ENCODE measurements at places on chromosomes 5 and 9.

DNA sequence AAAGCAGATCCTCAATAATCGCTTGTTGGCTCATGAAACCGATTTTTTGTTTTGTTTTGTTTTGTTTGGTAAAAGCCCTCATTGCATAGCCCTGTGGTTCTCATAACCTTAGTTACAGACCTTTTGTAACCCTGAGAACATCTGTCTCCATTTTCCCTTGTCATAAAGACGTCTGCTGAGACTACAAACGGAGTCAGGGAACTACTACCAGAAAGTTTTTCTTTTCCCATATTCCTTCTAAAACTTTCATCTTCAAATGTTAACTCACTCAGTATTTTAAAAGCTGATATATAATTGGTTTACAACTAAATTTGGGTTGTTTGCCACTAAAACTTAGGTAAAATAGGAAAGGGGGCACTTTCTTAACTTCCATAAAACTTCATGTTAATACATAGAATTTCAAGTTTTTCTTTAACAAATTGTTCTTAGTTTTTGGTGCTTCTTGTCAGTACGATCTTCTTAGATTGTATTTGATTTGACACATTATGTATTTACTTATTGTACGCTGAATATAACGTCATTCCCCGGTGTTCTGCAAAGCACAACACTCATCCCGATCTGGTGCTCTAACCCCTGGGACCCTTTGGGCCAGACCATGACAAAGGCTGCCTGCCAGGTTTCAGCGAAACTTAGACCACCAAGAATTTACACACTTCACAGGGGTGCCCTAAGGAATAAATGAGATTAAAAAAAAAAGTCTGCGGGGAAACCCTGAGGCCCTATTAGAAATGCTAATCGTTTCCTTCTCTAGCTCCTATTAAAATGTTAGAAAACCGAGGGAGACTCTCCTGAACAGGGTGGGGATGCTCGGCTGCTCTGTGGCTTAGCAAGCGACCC lies 1.1 kb upstream of the ANP32B start:
- no peak for DNase-seq

DNA sequence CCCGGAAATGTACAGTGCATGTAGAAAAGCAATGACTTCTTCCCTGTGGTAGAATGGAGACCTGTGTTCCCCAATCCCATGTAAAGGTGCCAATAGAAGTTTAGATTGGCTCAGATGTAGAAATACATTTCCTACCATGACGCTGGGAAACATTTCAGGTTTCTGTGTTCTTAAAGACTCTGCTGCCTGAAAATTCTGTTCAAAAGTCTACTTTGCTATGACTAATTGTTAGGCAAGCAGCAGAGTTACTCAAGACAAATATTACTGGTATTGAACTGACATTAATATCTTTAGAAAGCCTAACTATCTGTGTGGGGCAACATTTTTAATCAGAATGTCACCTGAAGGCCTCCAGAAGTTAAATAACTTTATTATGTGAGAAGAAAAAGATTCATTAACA lies 75.5 kb upstream of the ELL2 start:
- no peak for DNase-seq

- DNase-seq = no peak
These were observed 563.9 kb upstream of the ADAMTS16 start for GRCh38 chr5:4576161-4576748.

DNA sequence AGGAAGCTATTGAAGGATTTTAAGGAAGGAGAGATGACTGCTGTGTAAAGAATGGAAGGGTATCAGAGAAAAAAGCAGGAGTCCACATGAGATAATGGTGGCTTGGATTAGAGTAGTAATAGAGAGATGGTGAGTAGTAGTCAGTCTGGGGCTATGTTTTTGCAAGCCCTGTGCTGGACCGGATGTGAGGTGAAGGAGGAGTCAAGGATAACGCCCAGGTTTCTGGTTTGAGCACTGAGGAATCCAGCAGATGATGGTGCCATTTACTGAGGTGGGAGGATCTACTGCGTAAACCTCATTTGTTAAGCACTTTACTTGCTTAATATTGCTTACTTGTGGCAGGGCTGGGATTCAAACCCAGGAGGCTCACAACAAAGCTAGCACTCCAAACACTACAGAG lies 1.1 kb downstream of the TIGD6 start:
- no peak for DNase-seq

GRCh38 chr9:68872026-68872501 lies 141.8 kb downstream of the PRKACG start:
- no peak for DNase-seq

DNA sequence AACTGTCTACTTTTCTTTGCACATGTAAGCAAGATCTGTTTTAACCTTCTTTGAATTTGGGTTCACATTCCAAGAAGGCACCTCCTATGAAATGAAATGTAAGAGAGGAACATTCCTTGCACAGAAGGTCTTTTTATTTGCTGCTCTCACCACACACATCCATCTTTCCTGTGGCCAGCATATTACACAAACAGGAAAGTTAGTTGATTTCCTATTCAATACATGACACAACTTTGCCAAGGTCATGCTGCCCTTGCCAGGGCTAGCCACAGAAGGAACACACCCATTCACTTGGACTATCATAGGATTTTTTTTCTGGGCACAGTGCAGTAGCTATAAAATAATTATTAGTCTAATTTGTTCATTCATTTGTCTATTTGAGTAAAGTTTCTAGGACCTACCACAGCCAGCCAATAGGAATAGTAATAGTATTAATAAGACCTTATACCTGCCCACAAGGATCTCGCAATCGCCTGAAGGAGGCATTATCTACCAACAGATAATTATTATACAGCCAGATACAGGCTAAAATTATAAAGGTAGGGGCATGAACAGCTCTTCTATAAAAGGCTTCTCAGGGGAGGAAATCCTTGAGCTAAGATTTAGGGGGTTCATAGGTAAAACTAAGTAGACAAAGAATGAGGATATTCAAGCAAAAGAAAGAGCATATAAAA lies 78.1 kb upstream of the NREP start:
- no peak for DNase-seq

- no peak for DNase-seq
These were observed 1298.3 kb upstream of the WWC1 start for GRCh38 chr5:166992874-166993722.

DNA sequence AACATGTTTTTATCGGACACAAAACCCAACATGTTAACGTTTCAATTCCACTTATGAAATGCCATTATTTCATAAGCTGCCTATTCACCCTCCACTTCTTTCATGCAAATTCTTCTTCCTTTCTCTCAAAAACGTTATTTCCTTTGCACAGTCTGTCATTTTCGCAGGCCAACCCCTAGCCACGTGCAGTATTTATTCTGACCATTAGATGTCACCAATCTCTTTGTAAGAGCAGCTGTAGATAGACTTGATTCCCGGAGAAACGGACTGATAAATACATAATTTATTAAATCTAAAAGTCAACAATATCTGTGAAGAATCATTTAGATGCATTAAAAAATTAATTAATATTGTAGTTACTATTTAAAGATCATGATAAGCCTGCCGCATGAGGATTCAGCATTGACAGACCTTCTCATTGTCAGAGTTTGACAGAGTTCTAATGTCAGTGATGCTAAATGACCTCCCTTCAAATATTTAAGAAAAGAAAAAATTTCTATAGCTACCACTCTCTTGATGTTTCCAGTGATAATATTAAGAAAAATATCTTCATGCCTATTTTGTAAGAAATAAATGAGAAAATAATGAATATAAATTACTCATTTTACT lies 933.6 kb downstream of the CDH12 start:
- peak; percentile 1 for DNase-seq

DNA sequence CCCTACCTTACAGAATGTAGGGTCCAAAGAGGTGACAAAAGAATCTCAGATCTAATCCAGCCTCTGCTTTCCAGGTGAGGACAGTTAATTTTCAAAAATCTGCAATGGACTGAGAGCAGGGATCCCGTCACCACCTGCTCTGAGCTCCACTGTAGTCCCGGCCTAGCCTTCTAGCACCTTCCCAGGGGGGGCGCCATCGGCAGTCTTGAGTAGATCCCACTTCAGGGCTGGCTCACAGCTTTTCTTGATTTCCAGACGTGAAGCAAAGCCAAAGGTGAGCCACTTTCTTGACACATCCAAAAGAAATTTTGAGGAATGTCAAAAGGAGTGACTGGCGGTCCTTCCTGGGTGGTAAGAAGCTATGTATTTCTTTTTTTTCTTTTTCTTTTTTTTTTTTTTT lies 114.1 kb downstream of the SYK start:
- DNase-seq = peak; percentile 20

DNA sequence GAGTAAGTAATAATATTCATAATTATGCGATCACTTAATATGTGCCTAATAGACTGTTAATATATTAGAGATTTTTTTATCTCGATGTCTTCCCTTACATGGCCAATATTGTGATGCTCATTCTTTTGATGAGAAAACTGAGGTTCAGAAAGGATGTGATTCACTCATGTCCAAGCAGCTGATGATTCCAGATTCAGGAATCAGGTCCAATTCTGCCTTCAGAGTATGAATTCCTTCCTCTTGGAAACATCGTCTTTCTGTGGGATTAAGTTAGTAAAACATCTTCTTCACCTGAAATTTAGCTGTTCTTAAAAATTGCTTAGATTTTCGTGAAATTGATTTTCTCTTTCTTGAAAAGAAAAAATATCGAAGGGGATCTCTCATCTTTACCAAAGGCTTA lies 242.5 kb upstream of the RFX3 start:
- DNase-seq = no peak

DNA sequence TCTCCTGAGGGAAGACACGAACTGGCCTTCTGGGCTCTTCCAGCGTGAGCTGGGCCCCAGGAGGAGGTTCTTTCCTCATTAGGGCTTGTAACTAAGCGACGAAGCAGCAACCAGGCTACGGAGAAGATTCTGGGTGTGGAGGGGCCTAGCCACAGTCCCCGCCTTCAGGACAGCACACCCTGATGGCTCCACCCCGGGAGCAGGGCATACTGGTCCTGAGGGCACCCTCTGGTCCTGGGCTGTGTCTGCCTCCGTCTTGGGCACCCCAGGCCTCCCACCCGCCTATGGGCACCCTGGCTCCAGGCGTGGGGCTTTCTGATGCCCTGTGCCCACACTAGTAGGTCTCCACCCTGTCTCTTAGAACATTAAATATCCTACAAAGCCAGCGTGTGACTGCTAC lies 136.4 kb downstream of the OLFM1 start:
- no peak for DNase-seq

- DNase-seq = no peak
These were observed 5.4 kb upstream of the ANXA1 start for GRCh38 chr9:73146111-73146815.

GRCh38 chr9:138003485-138004190 lies 126.1 kb downstream of the CACNA1B start:
- DNase-seq = no peak

All from stimulated activated CD4-positive, alpha-beta T cell treated with anti-CD3 and anti-CD28 coated beads, Interleukin-12 subunit alpha, Interleukin-12 subunit beta, amount 100 ng/mL, for 48 hours (primary cell).